AG20443 (cell line): ENCODE measurements at places on chromosomes 1 and 21.

GRCh38 chr1:185526344-185527307 lies 207.6 kb upstream of the HMCN1 start:
- DNase-seq, result no peak

GRCh38 chr1:226980122-226980560 lies 40.0 kb downstream of the COQ8A start:
- no peak for DNase-seq

DNA sequence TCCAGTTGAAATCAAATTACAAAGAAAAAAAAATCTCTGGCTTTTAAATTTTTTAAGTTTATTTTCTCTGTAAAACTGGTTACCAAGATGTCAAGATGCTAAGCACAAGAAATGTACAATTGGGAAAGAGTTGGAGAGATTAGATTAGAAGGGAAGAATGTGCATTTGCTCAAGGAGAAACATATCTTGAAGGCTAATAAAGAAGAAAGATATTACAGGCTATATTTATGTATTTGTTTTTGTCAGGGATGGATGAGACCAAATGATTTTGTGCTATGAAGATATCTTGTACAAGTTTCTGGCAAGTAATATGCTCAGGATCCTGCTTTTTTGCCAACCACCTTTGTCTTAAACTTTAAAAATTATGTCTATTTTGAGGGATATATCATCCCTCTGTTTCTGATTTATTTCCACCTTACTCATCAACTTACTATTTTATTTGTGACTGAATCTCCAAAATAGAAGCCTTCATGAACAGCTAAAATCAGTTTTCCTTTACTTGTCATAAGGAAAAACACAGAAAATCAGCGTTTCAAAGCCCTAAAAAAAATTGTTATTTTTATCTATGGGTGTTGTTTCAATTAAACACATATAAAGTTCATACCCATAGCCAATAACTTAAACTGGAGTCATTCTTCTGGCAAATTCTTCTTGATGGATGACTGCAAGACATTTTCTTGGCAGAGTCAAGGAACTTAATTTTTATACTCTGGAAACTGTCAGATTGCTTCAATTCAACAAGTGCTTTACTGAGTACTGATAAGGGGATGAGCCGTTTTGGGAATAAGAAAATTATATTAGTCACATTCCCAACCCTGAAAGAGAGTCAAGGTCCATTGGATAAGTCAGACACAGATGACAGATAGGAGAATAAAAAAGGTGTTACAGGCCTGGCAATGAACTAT lies 141.8 kb downstream of the CTH start:
- no peak for DNase-seq

DNA sequence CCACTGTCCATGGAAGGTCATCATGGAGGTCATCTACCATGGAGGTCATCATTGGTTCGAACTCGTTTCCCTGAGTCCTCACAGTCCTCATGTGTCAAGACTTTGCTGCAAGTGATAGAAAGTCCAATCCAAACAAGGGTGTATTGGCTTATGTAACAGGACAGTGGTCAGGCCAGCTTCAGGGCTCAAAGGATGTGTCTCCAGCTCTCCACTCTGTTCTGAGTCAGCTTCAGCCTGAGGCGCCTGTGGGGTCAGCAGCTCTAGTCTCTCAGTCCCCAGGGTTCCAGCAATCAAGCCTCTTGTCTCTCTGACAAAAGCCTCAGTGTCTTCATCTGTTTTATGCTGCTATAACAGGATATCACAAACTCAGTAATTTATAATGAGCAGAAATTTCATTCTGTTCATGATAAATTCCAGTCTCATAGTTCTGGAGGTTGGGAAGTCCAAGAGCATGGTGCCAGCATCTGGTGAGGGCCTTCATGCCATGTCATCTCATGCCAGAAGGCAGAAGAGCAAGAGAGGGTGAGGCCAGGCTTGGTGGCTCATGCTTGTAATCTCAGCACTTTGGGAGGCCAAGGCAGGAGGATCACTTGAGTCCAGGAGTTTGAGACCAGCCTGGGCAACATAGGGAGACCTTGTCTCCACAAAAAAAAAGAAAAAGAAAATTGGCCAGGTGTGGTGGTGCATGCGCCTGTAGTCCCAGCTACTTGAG lies 19.5 kb downstream of the A3GALT2 start:
- DNase-seq, result peak; percentile 42

- no peak for DNase-seq
Observed at GRCh38 chr1:240098534-240098933, 6.9 kb downstream of the FMN2 start.

DNA sequence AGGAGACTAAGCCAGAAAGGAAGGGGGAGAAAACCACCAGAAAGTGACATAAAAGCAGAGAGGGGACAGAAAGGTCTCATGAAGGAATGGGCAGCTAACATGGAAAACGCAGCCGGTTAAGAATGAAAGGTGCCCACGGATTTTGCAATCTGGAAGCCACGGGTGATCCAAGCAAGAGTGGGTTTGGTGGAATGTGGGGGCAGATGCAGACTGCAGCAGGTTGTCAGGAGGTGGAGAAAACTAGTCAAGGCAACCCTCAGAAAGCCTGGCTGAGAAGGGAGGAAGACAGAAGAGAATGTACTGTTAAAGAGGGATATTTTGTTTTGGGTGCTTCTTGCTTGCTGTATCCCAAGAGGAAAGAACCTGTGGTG lies 12.6 kb upstream of the SMIM12 start:
- DNase-seq, result no peak
